ENCODE measurements at places on chromosomes 11 and 22.

- DNase-seq = no peak
These were observed 1.1 kb upstream of the PHLDB1 start for GRCh38 chr11:118606157-118606843.

DNA sequence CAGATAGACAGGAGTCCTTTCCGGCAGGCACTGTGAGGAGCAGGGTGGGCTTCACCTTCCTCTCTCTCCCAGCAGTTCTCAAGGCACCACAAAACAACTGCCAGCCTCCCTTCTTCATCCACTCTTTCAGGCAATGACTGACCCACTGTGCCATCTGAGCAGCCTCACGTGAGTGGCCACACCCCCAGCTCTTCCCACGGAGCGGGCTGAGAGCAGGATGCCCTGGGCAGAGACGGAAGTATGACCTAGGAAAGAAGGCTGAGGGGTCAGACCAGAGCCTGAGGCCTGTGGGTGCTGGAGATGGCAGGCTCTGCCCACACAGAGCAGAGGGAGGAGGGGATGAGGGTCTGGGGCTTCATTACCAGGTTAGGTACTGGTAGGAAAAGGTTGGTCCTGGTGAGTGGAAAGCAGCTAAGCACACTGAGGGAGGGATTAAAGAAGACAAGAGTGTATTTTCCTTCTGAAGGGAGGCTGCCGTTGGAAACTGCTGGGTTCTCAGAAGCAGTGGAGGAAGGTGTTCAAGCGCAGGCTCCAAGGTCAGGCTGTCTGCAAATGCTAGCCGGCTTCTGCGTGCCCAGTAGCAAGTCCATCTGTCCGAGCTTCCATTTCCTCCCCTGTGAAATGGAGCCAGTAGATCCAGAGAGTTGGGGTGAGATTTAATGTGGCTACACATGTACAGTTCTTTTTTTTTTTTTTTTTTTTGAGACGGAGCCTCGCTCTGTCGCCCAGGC is 4.6 kb downstream of the NLRP6 start:
- no peak for DNase-seq

GRCh38 chr11:69630424-69630823 is 10.5 kb upstream of the CCND1 start:
- no peak for DNase-seq

GRCh38 chr11:77154381-77155081 is 26.5 kb downstream of the MYO7A start:
- DNase-seq = no peak

- DNase-seq = no peak
These were observed 670 bp downstream of the RASD2 start for GRCh38 chr22:35541254-35541748.

DNA sequence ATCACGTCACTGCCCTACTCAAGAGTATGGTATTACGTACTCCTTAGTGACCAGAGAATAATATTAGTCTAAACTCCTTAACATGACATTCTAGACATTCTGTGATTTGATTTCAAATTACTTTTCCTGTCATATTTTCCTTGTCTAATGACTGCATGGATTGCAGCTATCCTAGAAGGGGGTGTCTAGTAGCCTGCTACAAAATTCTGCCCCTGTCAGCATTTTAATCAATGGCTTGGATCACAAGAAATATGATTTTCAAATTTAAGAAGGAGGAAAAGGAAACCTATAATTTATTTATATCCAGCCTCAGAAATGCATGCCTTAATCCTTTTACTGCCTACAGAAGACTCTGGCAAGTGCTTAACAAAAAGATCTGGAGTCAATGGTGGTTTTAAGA is 216.8 kb downstream of the SWAP70 start:
- no peak for DNase-seq

DNA sequence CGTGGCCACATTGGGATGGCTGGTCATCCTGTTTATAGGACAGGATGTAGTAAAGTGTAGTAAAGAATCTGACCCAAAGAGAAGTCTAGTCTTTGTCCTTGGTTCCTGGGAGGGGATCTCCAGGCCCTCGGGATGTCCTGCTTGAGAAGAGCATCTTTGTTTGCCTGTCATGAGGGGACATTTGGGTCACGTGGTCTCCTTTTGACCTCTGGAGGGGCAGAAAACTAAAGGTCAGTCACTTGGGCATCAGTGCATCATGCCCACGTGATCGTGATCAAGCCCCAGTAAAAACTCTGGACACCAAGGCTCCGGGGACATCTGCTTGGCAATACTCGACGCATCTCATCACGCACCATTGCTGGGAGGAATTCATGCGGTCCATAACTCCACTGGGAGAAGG is 9.1 kb downstream of the SMIM38 start:
- no peak for DNase-seq
